ENCODE measurements at places on chromosomes 13 and 19.
A peak's percentile ranks its signal among the peaks of the same experiment; 100 is the strongest.

DNA sequence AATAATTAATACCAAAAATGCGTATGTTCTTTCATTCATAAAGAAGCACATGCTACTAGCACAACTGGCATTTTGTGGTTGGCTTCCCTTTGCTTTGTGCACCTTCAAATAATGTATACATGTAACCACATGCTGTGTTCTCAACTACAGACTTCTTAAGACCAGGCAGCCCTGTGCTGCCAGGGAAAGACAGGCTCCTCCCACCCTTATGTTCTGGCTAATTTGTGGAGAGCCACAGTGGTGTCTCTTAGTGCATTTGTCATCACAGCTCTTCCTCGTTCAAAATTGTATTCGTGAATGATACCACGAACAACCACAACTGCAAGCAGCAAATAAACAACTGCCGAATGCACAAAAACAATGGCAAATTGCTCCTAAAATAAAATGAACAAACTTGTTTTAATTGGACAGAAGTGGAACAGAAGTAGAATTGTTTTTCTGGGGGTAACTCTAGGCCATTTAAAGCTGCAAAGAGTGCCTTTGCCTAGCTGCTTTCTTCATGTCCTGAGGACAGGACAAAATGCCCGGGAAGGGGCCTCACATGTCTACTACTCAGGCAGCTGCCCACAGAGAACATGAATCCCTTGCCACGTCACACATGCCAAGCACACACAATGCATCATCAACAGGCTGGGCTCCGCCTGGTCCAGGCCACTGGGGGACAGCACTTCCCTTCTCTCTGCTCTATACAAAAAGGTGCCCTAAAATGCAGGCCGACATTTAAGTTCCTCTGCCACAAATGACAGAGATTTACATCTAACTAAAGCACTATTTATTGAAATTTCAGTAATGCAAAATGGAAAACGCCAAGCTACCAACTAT, 21.7 kb downstream of the IRS2 start:
- DNase-seq: peak; percentile 47

- DNase-seq: no peak
Observed at GRCh38 chr13:74024314-74024713, 109.9 kb downstream of the KLF12 start.

- DNase-seq: no peak
Observed at GRCh38 chr13:25654322-25654721, 282.5 kb downstream of the ATP8A2 start.

DNA sequence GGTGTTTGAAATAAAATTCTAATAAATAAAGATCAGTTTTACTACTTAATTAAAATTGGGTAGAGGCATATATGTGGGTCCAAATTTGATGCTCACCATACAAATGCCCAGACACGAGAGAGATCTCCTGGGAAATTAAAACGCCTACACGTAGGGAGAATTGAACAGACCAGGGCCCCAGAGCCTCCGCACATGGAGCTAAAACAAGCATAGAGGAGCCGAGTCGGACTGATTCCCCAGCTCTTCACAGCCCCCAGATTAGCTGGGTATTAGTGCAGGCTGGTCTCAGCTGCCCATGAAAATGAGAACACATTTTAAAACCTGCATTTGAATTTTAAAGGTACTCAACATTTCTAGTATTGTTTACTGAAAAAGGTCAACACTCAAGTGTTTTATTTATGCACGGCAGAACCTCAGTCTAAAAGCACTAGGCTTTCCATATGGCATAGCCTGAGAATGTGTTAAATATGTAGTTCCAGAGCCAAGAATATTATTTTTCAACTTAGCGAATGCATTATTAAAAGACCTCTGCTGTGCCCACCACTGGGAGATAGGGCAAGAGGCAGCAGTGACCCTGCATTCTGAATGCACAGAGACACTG, 344.8 kb downstream of the ENOX1 start:
- no peak for DNase-seq

DNA sequence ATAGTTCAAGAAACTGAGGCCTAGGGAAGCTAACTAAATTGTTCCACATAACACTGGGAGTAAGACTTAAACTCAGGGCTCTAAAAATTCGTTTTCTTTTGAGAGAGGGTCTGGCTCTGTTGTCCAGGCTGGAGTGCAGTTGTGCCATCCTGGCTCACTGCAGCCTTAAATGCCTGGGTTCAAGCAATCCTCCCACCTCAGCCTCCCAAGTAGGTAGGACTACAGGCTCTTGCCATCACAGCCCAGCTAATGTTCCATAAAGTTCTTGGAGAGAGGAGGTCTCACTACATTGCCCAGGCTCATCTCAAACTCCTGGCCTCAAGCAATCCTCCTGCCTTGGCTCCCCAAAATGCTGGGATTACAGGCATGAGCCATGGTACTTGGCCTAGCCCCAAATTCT, 10.7 kb downstream of the ZMYM5 start:
- DNase-seq: no peak

DNA sequence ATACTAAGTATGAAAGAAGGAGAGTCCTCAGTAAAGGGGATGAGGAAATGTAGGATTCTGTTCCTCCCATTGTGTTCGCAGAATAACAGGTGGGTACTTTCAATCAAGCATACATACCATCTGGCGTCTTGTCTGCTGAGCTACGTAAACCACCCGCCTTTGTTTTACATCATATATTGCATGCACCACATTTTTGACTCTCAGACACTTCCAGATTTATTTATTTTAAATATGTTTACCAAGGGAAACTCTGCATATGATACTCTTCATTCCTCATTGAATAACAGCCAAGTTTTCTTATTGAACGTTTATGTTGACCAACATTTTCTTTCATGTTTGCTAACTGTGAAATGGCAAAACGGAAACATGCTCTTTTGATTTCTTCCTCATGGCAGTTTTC, 174.1 kb downstream of the FGF14 start:
- no peak for DNase-seq

GRCh38 chr19:45130888-45131615, 29.7 kb downstream of the NKPD1 start:
- DNase-seq: peak; percentile 95

- no peak for DNase-seq
Observed at GRCh38 chr19:1295169-1296012, 9.7 kb downstream of the EFNA2 start.

DNA sequence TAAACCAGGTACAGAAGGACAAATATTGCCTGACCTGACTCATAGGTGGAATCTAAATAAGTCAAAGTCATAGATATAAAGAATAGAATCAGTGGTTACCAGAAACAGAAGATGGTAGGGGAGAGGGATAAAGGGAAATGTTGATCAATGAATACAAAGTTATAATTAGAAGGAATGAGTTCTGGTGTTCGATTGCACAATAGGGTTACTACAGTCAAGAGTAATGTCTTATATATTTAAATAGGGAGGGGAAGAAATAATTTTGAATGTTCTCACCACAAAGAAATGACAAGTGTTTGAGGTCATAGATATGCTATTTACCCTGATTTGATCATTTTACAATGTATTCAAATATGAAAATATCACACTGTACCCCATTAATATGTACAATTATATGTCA, 1541.2 kb downstream of the SLITRK1 start:
- no peak for DNase-seq

GRCh38 chr13:70896136-70896535, 787.9 kb upstream of the KLHL1 start:
- DNase-seq: no peak

DNA sequence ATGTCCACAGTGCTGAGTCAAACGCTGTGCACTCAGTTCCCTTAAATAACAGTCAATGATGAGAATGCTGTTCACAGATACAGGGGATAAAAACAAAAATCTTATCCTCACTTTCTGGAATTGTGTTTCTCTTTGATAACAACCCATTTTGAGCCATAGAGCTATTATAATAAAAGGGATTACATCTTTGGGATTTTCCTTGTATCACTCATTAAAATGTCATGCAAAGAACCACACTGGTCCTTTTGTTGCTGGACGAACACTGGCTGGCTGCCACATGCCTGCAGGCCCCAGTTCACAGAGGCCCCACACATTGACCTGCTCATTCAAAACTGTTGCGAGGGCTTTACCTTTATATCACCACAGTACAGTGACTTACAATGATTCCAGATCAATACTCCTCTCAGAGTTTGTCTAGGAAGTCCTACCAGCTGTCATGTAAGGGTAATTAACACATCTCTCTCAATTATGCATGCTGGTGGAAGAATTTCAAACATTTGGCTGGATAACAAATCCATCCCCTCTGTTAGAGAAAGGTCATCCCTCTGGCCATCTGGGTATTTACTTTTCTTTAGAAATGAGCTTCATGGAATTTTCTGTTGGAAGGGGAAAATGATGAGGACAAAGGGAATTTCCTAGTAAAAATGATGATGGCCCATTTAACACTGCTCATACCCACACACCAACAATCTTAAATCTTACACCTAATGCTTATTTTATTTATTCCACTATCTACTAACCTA, 85.9 kb downstream of the MBNL2 start:
- DNase-seq: peak; percentile 13

DNA sequence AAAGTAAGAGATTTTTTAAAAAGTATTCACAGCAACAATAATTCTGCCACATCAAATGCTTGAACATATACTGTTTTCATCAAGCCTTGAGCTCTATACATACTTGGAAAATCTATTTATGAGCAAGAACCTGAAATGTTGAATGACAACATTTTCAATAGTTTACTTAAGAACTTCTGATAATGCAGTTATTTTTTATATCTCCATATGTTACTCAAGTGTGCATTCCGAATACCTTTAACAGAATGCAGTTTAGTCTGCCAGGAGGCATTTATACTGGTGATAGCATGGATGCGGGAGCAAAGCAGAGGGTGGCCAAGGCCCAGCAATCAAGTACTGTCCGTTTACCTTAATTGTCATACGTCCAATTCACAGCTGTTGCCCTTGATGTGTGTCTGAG, 589.5 kb downstream of the KCTD12 start:
- no peak for DNase-seq

DNA sequence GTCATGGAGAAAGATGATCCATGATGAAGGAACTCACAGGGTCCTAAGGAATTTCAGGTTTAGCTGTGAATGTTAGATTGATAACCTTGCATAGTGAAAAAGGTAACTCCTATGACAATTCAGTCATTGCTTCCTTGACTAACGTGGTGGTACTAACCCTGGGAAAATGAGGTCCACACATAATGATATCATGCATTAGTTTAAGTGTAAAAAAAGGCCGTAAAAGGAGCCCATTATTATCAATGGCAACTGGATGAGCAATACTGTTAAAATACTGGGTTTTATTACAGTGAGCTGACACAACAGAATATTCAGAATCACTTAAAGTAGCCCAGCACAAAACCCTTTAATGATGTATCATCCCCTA, 515.4 kb downstream of the DCT start:
- DNase-seq: no peak

DNA sequence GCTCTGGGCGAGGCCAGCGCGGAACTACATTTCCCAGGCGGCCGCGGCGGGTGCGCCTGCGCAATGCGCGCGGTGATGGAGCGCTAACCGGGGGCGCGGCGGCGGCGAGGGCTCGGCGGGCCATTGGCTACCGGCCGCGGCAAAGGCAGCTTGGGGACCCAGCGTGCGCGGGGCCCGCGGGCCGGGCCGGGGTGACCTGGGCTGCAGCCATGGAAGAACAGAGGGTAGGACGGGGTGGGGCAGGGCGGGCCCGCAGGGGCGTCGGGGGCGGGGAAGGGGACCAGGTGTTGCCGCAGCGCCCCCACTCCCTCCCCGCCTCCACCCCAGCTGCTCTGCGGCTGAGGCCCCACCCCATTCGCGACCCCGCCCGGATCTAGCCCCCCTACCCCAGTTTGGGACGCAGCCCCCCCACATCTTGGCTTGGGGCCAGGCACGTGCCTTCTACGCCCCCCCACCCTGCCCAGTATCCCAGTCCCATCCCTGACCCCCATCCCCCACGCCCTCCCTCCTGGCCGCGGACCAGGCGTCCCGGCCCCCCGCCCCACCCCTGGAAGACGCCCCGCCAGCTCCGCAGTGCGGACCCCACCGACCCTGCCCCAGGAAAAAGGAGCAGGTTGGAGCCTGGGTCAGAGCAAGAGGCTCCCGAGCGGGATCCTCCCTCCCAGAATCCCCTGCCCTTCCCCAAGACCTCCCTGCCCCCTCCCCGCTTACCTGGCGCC, at the start of gene FSD1:
TSS of gene FSD1 (plus strand) at position 61 of the 719 bp plus-strand sequence. CDS start at position 210, 149 bp downstream.
- DNase-seq: peak; percentile 78

- no peak for DNase-seq
Observed at GRCh38 chr19:54418930-54419800, 3.9 kb downstream of the TTYH1 start.

DNA sequence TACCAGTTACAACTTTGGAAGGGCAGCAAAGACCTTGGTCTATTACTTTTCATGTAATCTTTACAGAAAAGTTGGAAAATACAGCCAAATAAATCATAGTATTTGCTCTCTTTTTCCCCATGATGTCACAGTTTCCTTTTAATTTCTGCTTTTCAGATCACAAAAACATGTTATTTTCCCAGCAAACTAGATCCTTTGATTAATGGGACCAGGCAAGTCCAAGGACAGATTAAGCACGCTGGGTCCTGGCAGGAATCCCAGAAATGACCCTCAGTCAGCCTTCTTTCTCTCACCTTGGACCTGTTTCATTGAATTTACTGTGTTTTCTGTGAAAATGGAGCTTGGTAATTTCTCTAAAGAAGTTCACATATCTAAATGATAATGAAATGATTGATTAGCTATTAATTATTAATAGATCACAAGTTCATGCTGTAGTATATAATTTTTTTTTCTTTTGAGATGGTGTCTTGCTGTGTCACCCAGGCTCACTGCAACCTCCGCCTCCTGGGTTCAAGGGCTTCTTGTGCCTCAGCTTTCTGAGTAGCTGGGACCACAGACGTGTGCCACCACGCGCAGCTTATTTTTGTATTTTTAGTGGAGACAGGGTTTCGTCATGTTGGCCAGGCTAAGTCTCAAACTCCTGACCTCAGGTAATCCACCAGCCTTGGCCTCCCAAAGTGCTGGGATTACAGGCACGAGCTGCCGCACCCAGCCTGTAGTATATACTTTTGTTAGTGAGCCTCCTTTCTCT, 16.0 kb downstream of the SPATA13 start:
- no peak for DNase-seq

DNA sequence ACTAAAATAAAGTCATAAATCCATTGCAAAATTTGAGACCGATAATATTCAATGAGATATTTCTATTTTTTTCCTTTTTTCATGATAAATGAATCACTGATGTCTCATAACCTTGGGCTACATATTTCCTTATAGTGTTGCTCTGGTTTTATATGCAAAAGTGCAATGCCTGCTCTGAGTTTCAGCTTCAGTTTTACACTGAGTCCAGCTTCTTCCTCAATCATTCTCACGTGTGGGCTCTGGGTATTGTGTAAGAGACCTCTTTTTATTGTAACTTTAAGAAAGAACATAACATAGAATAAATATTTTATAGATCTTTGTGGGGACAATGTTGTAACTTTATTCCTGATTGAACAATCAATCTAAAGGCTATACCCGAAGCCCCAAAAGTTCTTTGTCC, 280.2 kb upstream of the EDNRB start:
- no peak for DNase-seq

- DNase-seq: peak; percentile 37
Observed at GRCh38 chr19:18417250-18418028, 1.8 kb upstream of the SSBP4 start.

- no peak for DNase-seq
Observed at GRCh38 chr13:96824140-96824539, 170.1 kb downstream of the OXGR1 start.

GRCh38 chr13:59356607-59357006, 807.1 kb downstream of the DIAPH3 start:
- DNase-seq: no peak

- peak; percentile 48 for DNase-seq
Observed at GRCh38 chr13:75173457-75174356, 308.3 kb downstream of the TBC1D4 start.

GRCh38 chr13:30388406-30389283, 33.6 kb upstream of the UBE2L5 start:
- DNase-seq: no peak

Measured in NCI-H526 (cell line).